Thymus (tissue), 14 donors: ENCODE measurements at places on chromosomes 16 and 17.

DNA sequence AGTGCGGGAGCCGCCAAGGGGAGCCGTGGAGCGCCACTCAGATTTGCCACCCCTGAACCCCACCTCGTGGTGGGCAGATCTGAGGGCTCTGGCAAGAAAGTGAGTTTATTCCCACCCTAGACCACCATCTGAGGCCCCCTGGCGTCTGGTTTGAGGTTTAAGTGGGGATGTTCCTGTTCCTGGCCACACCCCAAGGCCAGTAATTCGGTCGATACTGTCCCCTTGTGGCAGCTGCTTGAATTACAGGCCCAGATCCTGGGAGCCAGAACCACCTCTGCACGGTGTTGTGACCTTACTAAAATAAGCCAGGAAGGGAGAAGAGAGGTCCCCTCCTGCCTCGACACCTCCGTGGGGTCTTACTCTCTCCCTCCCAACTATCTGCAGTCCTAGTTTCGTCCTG is 3.3 kb upstream of the LAT start:
- DNase-seq, result no peak

- no peak for DNase-seq
Observed at GRCh38 chr16:89337965-89338364, 120.5 kb downstream of the ZNF778 start.

DNA sequence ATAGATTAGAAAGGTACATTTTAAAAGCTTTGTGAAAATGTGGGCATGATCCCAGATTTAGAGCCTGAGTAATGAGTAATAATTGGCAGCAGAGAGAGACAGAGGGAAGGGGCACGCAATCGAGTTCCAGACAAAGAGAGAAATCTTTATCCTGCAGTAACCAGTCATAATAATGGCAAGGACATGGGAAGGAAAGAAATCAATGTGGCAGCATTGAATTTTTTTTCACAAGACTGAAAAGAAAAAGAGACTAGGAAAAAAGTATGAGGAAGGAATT is 790.8 kb upstream of the SOX9 start:
- no peak for DNase-seq

DNA sequence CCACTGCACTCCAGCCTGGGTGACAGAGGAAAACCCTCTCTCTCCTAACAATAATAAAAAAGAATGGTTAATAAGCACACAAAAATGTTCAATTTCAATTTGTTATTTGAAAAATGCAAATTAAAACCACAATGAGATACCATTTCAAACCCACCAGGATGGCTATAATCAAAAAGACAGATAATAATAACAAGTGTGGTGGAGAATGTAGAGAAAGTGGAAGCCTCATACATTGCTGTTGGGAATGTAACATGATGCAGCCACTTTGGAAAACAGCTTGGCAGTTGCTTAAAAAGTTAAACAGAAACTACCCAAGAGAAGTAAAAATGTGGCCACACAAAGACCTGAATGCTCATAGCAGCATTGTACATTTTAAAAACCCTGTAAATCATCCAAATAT is 51.8 kb upstream of the MAP3K14 start:
- DNase-seq, result no peak

DNA sequence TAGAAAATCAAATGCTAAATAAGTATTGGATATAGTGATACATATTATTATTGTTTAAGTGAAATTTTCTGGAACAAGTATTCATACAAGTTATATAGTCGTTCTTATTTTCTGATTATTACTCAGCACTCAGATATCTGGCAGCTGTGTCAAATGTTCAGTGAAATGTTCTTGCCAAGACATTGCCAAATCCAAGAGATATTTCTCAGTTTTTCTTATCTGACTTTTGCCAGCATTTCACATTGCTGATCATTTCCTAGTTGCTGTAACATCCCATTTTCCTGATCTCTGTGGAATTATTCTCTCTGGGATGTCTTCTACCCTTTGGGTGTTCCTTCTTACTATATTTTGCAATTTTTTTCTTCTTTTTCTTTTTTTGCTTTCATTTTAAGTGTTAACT is 262.3 kb downstream of the KIF2B start:
- DNase-seq, result no peak

- no peak for DNase-seq
Observed at GRCh38 chr17:64340557-64340956, 50.1 kb downstream of the PECAM1 start.

GRCh38 chr17:2982854-2983253 is 80.6 kb downstream of the OR1D5 start:
- DNase-seq, result no peak

- DNase-seq, result no peak
Observed at GRCh38 chr16:21986692-21987246, 14.1 kb downstream of the PDZD9 start.

- no peak for DNase-seq
Observed at GRCh38 chr16:69120096-69120664, 12.2 kb downstream of the CHTF8 start.

GRCh38 chr17:29331708-29332085 is 37.7 kb upstream of the NUFIP2 start:
- no peak for DNase-seq

DNA sequence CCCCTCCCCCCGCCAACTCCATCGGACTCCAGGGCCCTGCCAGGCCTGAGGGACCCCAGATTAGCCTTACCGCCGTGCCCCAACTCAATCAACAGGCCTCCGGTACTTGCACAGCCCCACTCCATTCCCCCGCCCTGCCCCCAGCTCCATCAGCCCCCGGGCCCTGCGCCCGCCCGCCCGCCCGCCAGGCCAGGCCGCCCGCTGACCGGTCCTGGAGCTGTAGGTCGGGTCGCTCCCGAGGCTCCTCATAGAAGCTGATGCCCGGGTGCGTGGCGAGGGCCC is 308 bp downstream of the GTF3C1 start:
- no peak for DNase-seq

DNA sequence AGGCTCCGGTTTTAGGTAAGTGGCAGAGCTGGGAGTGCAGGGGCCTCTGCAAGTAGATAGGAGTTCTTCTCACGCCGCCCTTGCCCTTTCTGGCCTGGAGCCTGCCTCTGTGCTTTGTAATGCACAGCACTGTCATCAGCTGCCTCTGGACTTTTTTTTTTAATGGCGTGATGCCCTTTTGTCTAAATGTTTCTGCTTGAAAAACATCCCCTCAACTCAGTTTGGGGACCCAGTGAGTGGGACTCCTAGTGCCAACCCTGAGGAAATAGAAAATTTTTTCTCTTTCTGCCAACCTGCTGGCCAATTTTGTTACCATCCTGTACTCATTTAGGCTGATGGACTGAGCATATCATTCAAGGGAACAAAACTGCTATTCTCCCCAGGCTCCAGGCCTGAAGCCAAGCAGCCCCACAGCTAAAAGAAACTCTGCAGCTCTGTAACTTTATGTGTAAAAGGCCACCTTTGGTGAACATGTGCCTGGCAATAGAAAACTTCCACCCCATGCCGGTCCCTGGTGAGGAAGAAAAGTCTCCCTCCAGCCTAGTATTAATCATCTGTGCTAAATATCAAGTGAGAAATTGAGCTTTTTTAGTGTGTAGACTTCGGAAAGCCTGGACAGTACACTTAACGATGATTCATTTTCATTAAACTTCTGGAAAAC is 22.5 kb downstream of the SLC6A2 start:
- DNase-seq, result no peak

DNA sequence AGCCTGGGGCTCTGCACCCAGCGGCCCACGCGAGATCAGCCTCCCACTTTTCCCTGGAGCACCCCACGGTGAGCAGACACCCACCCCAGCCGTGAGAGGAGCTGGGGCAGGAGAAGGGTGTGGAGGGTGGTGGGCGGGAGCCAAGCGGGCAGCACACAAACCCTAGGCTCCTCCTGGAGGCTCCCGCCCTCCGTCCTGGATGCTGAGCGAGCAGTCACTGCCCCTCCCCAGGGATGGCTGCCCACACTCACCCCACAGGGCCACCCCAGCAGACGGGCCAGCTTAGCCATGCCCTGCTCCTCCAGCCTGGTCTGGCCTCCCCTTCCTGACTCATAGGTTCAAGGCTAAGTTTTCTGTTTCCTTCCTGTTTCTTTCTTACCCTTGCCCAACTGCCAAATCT is 15.7 kb upstream of the ABCC3 start:
- DNase-seq, result no peak

- DNase-seq, result no peak
Observed at GRCh38 chr17:14557480-14557879, 256.6 kb downstream of the HS3ST3B1 start.

GRCh38 chr17:32854832-32855389 is 22.0 kb downstream of the MYO1D start:
- DNase-seq, result no peak

DNA sequence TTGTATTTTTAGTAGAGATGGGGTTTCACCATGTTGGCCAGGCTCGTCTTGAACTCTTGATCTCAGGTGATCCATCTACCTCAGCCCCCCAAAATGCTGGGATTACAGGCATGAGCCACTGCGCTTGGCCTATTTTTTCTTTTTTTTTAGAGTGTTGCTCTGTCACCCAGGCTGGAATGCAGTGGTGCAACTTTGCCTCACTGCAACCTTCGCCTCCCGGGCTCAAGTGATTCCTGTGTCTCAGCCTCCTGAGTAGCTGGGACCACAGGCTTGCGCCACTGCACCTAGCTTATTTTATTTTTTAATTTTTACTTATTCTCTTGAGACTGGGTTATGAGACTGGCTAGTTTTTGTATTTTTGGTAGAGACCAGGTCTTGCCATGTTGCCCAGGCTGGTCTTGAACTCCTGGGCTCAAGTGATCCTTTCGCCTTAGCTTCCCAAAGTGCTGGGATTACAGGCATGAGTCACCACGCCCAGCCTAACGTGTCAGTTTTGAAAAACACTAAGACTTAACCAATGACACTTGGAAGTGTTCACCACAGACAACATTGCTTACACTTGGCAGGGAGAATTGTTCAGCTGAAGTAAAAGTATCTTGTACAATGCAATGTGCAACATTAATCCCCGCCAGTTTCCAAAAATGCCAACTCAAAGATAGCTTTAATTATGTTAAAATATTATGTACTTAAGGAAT is 26.9 kb downstream of the ATAD5 start:
- no peak for DNase-seq

GRCh38 chr17:13544292-13544691 is 57.4 kb downstream of the HS3ST3A1 start:
- DNase-seq, result no peak

DNA sequence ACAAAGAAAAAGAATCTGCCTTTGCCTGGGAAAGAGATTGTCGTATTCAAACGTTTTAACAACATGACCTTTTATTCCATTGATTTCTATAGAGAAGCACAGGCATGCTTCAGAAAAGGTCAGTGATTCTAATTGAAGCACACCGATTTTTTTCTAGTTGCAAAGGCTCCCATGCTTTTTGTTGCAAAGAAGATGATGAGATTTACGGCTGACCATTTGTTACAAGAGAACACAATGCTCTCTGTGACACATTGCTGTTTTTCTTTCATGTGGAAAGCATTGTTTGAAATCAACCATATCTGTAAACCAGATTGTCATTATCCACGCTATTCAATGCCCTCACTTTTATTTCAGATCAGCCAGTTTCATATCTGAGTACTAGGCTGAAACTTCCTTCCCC is 99.8 kb downstream of the NLK start:
- DNase-seq, result no peak

GRCh38 chr17:13583996-13584700 is 17.6 kb downstream of the HS3ST3A1 start:
- no peak for DNase-seq

GRCh38 chr17:76233588-76234353 is 6.5 kb downstream of the RNF157 start:
- DNase-seq, result no peak

GRCh38 chr17:36717088-36717487 is 115.7 kb downstream of the MRM1 start:
- DNase-seq, result no peak

DNA sequence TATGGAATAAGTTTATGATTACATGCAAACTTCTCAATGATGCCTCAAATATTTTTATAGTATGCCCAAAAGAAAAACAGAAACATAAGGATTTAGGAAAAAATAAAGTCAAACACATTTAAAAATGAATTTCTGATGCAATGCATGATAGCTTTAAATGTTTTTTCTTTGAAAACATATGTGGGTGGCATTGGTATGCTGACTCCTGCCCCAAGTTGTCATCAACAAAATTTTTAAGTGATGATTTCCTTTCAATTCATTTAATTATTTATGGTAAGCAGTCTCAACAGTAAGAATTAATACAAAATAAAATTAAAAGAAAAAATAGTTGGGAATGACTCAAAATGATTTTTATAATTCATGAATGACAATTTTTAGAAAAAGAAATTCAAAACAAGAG is 104.9 kb downstream of the CEP112 start:
- DNase-seq, result no peak

DNA sequence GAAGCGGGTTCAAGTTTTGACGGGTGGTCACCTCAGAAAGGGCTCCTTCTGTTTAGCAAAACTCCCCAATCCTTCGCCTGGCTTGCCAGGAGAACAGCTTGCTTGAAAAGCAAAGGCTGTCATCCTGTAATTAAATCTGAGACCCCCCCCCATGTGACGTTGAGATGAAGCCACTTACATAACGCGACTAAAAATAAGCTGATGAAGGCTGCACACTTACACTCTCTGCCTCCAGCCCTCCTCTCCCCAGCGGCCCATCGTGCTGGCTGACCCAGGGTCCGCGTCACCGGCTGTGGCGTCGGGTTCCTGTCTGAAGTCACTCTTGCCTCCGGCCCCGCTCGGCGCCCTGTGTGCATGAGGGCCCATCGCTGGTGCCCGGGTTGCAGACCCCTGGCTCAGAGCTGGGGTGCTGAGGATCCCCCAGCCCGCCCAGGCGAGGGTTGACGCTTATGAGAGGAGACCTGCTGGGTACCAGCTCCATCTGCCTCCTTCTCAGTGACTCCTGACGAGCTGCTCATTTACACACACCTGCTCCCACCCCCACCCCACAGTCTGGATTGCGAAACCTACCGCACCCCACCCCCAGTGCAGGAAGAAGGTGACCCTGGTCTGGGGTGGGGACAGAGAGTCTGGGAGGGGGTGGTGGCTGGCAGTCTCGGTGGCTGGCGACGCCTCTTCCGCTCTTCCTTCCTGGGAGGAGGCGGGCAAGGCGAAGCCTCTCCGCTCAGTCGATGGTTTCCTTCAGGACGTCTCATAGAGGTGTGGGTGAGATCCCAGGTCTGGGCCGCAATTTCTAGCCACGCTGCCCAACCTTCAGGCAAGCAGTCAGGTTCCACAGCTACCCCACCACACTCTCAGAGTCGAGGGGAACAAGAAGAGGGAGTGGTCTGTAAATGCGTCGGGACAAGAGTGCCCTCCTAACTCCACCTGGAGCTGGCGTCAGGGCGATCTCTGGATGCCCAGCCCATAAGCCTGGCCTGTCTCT is 3.1 kb upstream of the BAIAP2 start:
- no peak for DNase-seq
